ENCODE measurements at places on chromosomes 6 and 20. TPM values are rescaled to one million over a fixed set of nuclear protein-coding genes. Genes with fewer than 3 reads are reported as not detected.
A peak's percentile ranks its signal among the peaks of the same experiment; 100 is the strongest.

DNA sequence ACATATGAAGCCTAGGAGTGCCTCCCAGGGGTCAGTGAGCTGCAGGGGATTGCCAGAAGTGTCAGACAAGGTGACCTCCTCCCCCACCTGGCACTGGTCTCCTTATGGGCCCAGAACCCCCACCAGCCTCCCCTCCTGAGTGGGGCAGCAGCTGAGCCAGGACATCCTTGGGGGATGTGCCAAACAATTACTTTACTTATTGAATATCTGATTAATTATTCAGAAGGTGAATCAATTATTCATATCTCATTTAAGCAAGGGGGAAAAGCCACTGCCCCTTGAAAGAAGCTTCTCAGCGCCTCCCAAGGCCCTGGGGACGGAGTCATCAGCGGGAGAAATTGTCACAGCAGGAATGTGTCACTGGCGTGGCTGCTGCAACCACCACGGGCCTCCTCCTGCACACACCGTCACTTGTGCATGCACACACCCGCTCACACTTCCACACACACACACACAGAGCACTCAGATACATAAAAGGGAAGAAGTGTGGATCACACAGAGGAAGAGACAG is 123.4 kb upstream of the MAFB start:
- no peaks in the 10 kb centered on the region for H3K36me3 ChIP-seq
- H3K4me1 ChIP-seq = peaks cover 4% of the 10 kb centered on the region
- H3K27ac ChIP-seq = no peak overlapping the region
- no peak overlapping the region for H3K4me3 ChIP-seq
- H3K27me3 ChIP-seq = no peaks in the 10 kb centered on the region

- H3K27ac ChIP-seq = no peak overlapping the region
- H3K4me3 ChIP-seq = no peak overlapping the region
- no peaks in the 10 kb centered on the region for H3K27me3 ChIP-seq
These were observed 154.6 kb upstream of the SOX4 start for GRCh38 chr6:21438986-21439352.

- H3K4me1 ChIP-seq = peaks cover 4% of the 10 kb centered on the region
- DNase-seq = no peak
- H3K36me3 ChIP-seq = no peaks in the 10 kb centered on the region
- no peak overlapping the region for H3K27ac ChIP-seq
- H3K27me3 ChIP-seq = no peaks in the 10 kb centered on the region
These were observed 14.8 kb upstream of the TENT5A start for GRCh38 chr6:81767163-81767891.

- peak; percentile 78 for DNase-seq
- no peaks in the 10 kb centered on the region for H3K4me1 ChIP-seq
- H3K4me3 ChIP-seq = no peak overlapping the region
- H3K36me3 ChIP-seq = no peaks in the 10 kb centered on the region
- no peak overlapping the region for H3K27ac ChIP-seq
These were observed 24.1 kb downstream of the CFAP61 start for GRCh38 chr20:20076297-20077065.

Gene BTN1A1
- not detected for total RNA-seq

All from cardiac muscle cell (in vitro differentiated cells and primary cell).